ENCODE measurements at places on chromosomes 1 and 21.
A peak's percentile ranks its signal among the peaks of the same experiment; 100 is the strongest.

GRCh38 chr1:158716335-158716734 is 4.2 kb downstream of the OR6K3 start:
- no peak for DNase-seq

DNA sequence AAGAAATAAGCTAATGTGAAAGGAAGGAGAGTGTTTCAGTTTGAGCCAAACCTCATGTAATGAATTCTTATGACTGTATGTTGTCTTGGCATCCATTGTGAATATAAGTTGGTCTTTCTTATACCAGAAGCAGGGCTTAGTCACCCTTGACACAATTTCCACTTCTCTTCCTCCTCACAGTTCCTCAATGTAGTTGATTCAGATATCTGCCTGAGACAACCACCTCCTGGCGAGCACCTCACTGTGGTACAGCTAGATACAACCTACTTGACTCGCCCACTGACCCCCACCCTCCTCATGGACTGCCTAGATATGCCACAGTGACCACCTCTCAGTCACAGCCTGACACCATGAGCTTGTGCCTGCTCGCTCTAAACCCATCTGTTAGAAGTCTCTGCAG is 45.6 kb downstream of the KYAT3 start:
- DNase-seq = no peak

DNA sequence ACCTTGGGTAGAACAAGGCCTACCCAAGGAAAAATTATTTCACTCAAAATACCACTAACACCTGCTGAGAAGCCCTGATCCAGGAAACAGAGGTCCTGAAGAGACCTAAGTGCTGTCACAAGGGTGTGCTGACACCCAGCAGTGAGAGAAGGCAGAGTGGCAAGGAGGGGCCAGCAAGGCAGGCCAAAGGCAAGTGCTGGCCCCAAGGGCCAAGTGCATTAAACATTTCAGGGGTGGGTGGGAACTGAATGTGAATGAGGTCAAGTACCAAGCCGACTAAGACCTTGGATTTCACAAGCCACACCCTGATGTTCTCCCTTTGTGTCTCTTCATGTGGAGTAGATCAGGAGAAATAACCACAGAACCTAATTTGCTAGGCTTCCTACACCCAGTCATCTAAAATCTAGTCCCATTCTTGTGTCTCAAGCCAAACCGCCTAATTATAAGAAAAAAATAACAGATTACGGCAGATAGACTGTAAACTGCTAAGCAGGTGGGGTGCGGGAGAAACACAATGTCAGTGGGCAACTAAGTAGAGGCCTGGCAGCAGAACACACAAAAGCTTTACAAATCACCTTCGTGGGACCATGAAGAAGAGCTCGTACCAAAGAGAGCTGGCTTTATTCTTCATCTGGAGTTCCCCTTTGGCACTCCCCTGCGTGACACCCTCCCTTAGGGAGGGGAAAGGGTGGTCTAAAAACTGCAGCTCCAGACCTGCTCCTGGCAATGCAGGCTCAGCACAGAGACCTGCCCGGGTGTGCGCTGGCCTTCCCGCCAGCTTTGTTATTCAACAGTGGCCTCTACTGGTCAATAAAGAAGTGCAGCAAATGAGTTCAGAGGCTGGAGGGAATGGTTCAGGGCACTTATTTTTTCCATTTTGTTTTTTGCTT is 8.7 kb downstream of the UBE2G2 start:
- peak; percentile 78 for DNase-seq

GRCh38 chr1:191575746-191576145 is 582.5 kb upstream of the RGS18 start:
- no peak for DNase-seq

- no peak for DNase-seq
Observed at GRCh38 chr1:2587860-2588571, 1.4 kb downstream of the PRXL2B start.

DNA sequence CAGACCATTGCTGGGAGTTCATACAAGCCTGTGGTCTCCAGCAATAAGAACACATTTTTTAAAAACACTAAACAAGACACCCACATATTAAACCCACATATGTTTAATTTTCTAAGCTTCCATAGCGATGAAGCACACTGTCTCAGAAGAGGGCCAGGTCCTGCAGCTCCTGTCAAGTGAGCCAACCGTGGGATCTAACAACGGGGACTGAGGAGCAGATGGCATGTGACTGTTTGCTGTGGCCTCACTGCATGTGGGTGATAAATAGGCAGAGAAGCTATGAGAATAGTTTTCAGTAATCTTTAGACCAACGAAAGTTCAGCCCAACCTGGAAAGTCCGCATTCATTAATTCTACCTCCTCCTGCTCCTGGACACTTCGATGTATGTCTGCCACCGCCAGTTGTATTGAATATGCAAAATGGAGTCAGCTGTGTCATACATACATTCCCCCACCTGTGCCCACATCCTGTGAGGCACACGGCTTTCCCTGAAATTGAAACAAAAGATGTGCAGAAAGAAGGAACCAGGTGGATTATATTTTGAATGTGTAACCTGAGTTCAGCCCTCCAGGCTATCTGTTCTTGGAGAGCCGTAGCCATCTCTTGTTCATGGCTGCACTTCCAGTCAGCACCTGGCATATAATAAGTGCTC is 88.2 kb downstream of the MIS18A start:
- peak; percentile 5 for DNase-seq

GRCh38 chr1:87918398-87918797 is 589.7 kb downstream of the LMO4 start:
- no peak for DNase-seq

DNA sequence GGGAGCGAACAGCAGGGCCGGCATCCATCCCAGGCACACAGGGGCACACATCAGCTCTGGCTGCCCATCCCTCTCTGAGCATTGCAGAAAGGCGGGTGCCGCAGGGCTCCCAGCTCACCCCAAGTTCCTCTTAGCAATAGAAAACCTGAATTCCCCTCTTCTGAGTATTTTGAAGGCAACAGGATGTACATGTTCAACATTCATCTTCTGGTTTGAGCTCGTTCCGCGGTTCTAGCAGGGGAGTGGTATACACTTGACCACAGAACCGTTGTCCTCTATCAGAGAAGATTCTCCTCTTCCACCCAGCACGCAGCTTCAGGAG is 23.6 kb downstream of the ACTA1 start:
- no peak for DNase-seq

DNA sequence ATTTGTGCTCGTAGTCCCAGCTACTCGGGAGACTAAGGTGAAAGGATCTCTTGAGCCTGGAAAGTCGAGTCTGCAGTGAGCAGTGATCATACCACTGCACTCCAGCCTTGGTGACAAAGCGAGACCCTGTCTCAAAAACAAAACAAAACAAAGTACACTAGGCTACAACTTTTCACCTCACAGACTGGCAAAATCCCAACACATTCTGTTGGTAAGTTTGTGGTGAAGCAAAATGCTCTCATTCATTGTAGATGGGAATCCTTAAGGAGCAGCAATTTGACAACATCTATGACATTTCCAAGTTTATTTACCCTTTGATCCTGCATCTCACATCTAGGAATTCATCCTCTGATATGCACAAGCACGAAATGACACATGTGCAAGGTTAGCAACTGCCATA is 20.2 kb upstream of the SLC1A7 start:
- DNase-seq = no peak

GRCh38 chr1:27542463-27543273 is 52.7 kb upstream of the WASF2 start:
- no peak for DNase-seq

DNA sequence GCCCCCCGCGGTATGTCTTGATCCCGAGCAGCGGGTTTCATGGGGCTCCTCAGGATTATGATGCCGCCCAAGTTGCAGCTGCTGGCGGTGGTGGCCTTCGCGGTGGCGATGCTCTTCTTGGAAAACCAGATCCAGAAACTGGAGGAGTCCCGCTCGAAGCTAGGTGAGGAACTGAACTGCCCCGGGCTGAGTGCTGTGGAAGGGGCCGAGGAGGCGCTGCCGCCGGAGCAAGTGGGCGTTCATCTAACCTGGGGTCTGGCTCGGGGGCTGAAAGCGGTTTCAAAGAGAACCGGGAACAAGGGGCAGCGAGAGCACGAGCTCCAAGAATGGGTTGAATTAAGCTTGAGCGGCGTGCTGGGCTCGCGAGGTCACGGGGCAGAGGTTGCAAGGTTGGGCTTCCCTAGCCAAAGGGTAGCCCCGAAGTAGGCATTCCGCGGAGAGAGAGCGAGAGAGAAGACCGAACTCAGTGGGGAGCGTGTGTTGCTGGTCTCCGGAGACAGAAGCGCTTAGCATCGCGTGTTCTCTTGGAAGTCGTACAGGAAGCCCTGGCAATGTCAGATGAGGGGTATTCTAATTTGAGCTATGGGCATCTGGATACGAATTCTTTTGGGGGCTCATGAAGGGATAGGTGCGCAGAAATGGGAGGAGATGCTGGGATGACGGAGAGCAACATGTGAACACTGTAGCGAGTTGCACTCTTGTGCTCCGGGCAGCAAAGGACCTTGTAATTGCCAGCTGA is 732 bp downstream of the HS2ST1 start:
- peak; percentile 74 for DNase-seq

DNA sequence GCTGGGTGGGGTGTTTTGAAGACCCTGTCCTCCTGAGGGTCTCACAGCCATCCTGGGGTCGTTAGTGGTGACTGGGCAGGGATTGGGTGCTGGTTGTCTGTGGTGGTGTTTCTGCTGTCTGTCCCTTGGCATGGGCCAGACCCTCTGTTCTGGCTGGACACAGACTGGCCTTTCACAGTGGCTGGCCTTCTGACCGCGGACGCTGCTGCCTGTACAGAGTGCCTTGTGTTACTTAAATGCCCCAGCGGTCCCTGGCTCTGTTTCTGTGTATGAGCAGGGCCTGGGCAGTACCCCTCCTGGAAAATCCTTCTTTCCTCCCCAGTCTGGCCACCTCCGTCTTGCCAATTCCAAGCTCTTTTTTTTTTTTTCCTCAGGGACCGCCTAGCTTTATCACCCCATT is 50.9 kb downstream of the SH3BGR start:
- no peak for DNase-seq

- no peak for DNase-seq
Observed at GRCh38 chr1:21869620-21870121, 57.6 kb downstream of the LDLRAD2 start.

- no peak for DNase-seq
Observed at GRCh38 chr1:17212487-17213121, 7.7 kb downstream of the PADI1 start.

DNA sequence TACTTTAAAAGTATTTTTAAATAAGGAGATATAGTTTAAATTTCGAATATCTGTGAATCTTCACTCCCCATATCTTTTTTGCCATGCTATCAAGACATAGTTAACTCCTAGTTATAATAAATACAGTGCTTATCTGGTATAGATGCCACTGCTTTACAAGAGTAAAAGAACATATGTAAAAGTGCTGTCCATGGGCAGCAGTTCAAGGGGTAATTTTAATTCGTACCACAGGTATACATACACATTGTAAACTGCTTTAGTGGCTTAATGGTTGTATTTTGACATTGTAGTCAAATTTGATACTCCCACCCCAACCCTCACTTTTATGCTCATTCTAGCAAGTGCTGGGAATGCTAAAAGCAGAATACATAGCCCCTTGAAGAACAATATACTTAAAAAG is 18.6 kb downstream of the POU2F1 start:
- no peak for DNase-seq

DNA sequence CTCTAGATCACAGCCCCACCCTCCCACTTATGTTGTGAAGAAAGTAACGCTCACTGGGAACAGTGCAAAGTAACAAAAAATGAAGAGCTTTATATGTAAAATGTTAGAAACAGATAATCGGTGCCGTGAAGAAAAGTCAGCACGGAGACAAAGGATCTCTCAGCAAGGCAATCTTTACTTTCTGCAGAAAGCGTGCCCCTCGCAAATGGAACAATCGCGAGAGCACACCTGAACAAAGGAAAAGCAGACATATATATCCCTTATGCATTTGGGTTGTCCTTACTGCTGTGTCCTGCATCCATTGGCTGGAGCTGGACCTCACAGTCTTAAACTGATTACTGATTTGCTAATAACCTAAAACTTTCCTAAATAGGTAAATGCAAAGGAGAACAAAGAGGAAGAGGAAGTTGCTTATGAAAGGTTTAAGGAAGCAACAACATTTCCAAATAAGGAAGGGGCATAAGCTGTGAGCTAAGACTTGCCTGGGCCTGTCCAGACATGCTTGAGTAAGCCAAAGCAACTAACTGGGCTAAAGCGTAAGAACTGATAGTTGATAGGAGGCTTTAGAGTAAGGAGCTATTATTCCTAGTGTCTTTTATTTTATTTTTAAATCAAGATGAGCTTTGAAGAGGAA is 89.7 kb downstream of the GTF2B start:
- DNase-seq = no peak

DNA sequence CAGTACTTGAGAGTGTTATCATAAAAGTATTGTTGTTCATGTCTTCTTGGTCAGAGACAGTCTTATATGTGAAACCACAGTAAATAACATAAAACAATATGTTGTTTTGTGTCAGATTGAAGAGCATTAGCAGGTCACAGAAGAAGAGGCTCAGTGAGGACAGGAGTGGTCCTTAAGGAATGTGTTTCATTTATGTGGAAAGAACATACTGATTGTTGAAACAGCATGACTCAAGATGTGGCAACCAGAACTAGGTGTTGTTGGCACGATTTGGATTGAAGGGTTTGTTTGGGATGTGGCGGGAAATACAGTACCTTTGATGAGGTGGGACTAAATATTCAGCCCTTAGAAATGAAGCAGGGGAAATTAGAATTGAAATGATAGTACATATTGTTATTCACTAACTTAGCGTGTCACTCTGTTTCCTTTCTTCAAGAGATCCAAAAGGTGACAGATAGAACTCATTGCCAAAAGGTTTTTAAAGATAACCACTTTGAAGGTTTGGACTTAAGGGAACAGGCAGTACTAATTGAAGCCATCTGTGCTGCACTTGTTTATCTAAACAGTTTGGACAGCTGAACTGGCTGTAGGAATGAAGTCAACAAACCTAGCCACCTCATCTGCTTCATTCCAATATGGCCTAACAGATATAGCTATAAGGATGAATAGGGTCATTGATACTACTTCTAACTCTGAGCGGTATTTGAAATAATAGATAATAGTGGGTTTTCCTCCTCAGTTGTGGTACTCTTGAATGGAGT is 14.4 kb downstream of the RALGPS2 start:
- DNase-seq = no peak

GRCh38 chr1:165288350-165289120 is 68.0 kb downstream of the LMX1A start:
- DNase-seq = no peak

DNA sequence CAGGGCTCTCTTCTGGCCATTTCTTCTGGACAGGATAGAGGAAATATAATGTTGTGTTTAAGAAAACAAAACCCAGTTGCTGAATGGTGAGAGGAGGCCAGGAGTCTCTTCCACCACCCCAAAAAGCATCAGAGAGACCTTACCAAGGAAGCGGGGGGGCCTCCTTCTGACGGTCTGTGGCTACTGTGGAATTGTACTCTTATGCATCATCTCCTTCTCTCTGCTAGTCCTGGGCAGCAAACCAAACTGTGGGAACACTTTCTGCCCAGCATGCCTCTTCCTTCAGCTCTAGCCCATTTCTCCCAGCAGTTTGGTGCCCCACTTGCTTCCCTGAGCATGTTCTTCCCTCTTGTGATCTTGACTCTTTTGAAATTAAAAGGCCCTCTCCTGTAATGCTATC is 157.7 kb downstream of the HHIPL2 start:
- DNase-seq = no peak

GRCh38 chr1:22641247-22641646 is 2.2 kb upstream of the C1QC start:
- DNase-seq = no peak

Data from ecto neural progenitor cell (in vitro differentiated cells).